ENCODE measurements at places on chromosomes 11 and 22.

DNA sequence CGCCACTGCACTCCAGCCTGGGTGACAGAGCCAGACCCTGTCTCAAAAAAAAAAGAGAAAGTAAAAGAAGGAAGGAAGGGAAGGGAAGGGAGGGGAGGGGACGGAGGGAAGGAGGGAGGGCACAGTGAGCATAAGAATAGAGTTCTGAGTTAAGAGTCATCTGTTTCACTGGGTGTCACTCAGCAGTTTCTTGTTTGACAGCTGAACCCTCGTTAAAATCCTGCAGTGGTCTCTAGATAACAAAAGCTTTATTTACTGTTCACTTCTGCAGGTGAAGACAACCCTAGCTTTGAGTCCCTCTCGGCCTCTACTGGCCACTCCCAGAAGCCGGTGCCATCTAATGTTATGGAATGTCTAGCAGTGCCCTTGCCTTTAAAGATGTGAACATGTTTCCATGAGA is 71.2 kb downstream of the CLPB start:
- no peak for ATAC-seq

DNA sequence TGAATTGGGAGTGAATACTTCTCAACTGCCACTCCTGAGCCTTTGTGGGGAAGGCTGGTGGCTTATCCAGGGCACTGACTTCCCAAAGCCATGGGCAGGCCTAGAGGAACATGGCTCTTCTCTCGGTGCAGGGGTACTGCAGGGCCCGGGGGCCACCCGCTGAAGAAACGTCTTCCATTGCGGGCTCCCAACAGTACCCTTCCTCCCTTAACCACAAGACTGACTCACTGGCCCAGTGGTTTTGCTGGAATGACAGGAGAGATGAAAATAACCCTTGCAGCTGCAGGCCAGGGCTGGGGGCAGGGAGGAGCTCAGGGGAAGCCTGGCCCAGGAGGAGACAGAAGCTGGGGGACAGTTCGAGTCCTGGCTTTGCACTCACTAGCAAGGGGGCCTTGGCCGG is 13.5 kb downstream of the TXN2 start:
- ATAC-seq = no peak

GRCh38 chr22:45632791-45633515 is 38.7 kb upstream of the ATXN10 start:
- ATAC-seq = no peak

DNA sequence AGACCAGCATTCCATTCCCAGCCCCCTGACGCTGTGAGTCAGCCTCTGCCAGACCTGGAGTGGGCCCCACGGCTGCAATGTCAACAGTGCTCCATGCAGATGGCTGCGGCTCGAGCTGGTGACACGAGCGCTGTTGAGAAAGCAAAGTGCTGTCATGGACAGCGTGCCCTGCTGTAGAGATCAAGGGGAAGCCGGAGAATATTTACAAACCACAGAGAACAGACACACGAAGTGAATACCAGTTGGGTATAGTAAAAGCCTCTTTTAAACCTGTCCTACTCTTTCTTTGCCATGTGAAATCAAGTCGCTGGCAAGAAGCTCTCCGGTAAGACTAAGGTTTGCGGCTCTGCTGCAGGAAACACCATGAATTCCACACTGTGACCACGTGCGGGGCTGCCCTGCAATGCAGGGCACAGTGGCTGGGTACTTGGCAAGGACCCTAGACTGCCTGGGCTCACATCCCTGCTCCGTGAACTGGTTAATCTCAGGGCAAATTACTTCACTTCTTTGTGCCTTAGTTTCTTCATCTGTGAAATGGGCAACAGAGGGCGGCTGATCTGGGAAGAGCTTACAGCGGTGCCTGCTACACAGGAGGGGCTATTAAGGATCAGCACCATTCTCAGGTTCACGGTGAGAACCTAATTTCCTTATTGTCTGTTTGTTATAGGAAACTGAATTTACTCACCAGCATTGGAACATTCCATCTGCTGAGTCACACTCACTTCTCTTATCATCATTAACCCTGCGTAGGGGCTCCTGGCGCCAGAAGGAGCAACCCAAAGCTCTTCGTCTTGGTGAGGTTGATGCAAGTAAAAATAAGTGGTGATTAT is 27.8 kb upstream of the ELFN2 start:
- no peak for ATAC-seq

DNA sequence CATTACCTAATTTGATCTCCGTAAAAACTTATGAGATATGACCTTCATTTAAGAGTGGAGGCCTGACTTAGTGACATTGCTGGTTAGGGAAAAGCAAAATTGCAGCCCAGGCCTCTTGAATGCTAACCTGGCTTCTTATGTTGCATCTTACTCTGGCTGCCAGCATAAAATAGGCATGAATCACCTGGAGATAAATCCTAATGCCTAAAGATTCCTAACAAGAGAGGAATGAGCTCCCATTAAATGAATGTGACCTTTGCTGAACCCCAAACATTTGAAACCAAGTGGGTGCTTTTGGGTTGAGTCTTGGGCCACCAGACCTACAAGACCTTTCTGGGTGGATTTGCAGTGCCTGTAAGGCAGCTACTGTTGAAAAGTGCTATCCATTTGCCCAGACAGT is 1145.6 kb upstream of the TENM4 start:
- ATAC-seq = no peak

GRCh38 chr22:43654271-43654670 is 157.8 kb downstream of the EFCAB6 start:
- ATAC-seq = no peak

Data from esophagus mucosa (tissue), 1 donor.